ENCODE measurements at places on chromosomes 4 and X.

GRCh38 chrX:41518841-41519220, 71.7 kb downstream of the NYX start:
- H3K27ac ChIP-seq, result no peak overlapping the region
- H3K4me3 ChIP-seq, result no peak overlapping the region
- DNase-seq, result no peak
- peaks cover 11% of the 10 kb centered on the region for H3K4me1 ChIP-seq

- no peak overlapping the region for H3K4me3 ChIP-seq
- H3K27me3 ChIP-seq, result no peaks in the 10 kb centered on the region
- H3K4me1 ChIP-seq, result peaks cover 4% of the 10 kb centered on the region
- no peak overlapping the region for H3K27ac ChIP-seq
- no peak for DNase-seq
Measured at GRCh38 chr4:124386648-124387047, 325.9 kb downstream of the ANKRD50 start.

DNA sequence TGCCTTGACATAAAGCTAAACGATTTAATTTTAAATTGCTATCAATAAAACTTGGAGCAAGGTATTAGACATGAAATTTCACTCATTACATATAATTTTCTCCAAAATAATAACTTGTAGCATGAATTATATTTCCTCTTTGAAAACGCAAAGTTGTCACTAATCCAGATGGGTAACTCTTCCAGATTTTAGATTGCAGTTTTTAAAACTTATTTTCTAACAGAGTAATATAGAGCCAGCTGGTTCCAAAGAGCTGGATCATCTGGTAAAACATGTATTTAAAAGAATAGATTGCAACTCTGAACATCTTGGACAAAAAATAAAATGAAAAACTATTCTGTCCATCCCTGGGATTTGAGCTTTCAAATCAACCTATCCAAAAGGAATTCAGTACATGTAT, 238.2 kb upstream of the INTU start:
- H3K27me3 ChIP-seq, result no peaks in the 10 kb centered on the region
- DNase-seq, result no peak
- H3K4me1 ChIP-seq, result no peaks in the 10 kb centered on the region
- H3K36me3 ChIP-seq, result no peaks in the 10 kb centered on the region
- H3K4me3 ChIP-seq, result no peak overlapping the region

DNA sequence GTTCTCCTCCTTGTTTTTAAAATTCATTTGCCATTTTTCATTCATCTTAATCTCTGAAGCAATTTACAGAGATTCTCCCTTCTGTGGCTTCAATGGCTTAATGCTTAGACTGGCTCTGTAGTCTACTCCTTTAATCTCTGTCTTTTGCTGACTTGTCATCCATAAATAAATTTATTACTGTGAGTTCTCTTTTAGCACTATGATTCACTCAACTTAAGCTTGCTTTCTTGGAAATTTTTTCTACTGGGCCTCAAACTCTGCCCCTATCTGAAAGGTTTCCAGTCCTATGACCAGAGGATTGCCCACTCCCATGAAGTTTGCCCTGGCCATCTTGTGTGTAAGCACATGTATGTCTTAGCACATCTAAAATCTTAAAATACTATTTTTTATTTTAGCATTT, 251.1 kb downstream of the DCLK2 start:
- no peak overlapping the region for H3K4me3 ChIP-seq
- H3K4me1 ChIP-seq, result peaks cover 1% of the 10 kb centered on the region
- no peaks in the 10 kb centered on the region for H3K36me3 ChIP-seq
